SK-N-SH (cell line): ENCODE measurements at places on chromosomes 11 and 22.

GRCh38 chr22:41928593-41929417 lies 2.2 kb upstream of the TNFRSF13C start:
- DNase-seq = no peak

DNA sequence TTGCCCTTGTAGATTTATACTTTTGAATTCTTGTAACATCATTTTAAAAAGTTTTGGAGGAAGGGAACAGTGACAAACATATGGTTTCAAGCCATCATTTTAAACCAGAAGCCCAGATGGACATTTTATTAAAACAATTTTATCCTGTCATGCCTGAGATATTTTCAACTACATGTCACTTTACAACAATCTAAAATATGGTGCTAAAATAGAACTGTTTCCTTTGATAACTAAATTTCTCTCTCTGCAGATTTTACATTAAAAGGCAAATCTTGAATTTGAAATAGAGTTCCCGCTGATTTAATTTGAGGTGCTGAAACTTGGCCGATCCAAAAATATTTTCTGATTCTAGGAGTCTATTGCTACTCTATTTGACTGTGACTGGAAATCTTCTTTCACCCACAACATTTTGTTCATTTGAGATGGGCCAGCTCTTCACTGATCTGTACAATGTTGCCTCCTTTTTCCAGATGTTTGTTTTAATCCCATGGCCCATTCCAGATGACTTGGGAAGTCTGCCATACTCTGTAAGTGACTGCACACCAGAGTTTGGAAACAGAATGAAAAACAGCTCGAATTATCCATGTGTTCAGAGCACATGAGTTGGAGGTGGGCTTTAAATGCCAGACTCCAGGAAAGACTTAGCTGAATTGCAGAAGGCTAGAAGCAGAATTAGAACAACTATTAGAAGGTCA lies 402.5 kb downstream of the TMEM135 start:
- DNase-seq = no peak

DNA sequence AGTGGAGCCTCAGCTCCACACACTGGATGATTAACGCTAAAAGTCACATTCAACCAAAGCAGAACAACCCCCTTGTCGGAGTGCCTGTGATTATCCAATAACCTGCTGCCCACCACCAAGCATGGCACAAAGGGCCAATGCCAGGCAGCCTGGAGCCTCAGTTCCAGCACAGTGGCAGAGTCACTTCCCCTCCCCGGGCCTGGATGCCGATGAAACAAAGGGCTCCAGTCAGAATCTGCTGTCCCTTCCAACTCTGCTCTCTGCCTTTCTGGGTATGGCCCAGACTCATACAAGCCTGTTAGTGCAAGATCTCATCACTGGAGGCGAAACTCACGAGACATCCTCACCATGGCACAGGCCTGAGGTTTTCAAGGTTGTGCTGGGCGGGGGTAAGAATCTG lies 52.1 kb downstream of the CLTCL1 start:
- no peak for DNase-seq

DNA sequence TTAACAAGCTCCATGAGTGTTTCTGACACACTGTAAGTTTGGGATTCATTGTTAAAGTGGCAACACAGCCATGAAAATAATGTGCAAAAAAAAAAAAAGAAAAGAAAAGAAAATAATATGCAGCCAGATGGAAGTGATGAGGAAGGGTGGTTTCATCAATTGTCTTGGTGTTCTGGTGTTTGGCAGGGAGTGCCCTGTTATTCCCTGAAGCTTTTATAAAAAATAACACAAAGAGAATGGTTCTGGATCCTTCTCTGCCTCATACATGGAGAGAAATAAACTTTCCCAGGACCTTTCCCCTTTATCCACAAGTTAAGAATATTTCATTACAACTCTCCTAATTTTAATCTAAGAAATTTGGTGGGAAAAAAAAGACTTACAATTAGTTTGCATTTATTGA lies 16.7 kb downstream of the AMOTL1 start:
- DNase-seq = no peak

DNA sequence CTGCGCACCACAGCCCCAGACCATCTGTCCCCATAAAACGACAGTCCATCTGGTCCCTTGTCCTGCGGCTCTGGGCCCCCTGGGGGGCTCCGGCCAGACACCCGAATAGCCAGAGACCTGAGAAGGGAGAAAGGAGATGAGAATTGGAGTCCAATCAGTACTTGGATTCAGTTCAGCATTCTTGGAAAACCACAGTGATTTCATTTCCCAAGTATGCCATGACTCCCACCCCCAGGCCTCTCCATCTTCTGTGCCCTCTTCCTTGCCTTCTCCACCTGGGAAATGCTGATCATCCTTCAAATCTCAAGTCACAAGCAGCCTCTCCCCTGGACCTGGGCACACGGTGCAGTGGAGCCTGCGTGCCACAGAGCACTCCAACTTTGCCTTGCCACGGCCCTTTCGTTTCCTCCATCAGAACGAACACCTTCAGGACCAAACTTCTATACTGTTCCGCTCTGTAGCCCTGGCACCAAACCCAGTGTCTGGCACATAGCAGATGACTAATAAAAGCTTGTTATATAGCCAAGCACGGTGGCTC lies 10.9 kb upstream of the MFNG start:
- DNase-seq = no peak

- DNase-seq = no peak
Measured at GRCh38 chr11:71532036-71532610, 5.1 kb downstream of the KRTAP5-7 start.

DNA sequence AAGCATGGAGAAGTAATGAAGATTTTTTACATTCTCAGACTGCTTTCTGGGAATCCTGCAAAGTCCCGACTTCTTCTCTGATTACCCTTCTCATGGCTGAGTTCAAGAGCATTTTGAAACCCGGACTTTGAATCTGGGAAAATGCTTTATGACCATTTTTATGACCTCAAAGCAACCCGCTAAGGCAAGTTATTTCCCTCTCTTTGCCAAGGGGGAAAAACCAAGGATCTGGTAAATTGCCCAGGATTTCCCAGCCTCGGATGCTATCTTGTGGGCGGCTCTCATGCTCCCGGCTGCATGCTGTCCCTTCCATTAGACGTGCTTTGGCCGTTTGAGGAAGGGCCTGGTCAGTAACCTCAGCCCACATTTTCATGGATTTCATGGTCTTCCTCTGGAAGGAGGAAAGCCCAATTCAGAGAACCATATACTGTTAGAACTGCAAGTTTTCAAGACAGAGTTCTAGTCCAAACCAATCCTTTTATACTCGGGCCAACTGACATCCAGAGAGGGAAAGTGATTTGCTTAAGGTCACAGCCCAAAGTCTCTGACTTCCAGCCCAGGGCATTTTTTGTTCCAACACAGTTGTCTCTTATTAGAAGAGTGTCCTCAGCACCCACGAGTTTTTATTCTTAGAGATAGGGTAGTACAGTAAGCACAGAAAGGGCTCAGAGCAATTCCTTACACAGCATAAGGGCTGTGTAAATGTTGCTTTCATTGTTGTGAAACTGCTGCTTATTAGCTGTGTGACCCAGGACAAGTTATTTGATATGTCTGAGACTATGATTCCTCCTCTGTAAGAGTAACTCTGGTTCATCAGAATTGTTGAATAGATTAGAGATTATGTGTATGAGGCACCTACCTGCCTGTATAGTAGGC lies 77.4 kb downstream of the NAV2 start:
- no peak for DNase-seq

- DNase-seq = no peak
Measured at GRCh38 chr11:74506823-74507222, 13.3 kb upstream of the LIPT2 start.

DNA sequence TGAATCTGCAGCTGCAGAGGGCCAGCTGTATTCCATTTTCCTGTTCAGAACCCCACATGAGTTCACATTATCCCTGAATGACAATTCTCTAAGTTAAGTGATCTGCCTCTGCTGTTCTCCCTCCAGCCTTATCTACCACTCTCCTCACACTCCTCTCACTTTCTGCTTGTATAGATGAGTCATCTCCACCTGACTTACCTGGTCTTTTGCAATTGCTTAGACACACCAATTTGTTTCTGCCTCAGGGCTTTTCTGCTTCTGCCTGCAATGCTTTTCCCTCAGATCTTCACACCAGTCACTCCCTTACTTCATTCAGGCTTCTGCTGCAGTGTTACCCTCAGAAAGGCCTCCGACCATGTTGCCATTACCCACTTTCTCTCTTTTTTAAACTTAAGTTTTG lies 118.1 kb downstream of the ATM start:
- DNase-seq = no peak

DNA sequence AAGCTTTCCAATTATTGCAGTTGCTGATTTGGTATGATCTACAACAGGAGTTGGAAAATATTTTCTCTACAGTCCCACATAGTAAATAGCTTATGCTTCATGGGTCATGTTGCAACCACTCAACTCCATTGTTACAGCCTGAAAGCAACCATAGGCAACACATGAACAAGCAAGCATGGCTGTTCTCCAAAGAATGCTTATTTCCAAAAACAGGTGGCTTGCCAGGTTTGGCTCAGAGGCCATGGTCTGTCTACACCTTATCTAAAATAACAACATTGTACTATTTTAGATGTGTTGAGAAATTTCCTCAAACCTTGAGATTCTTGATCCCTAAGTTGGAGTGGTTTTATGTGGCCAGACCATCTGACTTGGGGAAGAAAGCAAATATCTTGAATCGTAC lies 153.9 kb upstream of the MPPED2 start:
- no peak for DNase-seq

DNA sequence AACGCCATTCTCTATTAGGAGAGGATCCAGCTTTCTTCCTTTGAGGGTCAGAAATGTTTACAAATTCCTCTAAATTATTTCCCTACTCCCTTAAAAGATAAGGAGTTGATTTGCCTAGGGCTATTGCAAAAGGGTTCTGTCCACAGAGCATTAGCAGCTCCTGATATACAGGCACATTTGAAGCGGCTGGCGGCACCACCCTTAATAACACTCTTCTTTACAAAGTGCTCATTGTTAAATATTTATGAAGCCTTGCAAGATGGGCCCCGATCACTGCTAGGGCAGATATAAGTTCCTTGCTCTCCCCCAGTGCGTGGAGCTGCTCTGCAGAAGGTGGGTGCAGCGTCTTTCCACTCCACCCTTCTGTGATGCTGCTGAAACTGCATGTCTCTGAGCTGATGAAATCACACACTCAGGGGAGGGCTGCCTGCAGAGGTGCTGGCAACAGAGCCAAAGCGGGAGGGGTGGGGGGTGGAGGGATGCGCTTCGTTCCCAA lies 116.7 kb upstream of the NTM start:
- DNase-seq = peak; percentile 42

DNA sequence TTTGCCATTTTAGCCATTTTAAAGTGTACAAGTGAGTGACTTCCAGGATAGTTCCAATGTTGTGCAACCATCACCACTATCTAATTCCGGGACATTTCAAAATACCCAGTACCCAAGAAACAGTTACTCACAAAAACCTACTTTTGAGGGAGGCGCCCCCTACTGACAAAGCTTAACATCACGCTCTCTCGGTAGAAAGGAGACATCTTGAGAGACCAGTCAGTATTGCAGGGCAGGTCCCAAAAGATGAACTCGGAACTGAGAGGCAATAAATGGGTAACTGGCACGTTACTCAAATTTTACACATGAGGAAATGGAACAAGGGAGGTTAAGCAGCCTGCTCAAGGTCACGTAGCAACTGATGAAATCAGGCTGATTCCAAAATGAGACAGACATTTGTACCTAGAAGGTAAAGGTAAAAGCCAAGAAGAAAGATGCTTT lies 50.0 kb upstream of the POU2AF1 start:
- DNase-seq = peak; percentile 42

DNA sequence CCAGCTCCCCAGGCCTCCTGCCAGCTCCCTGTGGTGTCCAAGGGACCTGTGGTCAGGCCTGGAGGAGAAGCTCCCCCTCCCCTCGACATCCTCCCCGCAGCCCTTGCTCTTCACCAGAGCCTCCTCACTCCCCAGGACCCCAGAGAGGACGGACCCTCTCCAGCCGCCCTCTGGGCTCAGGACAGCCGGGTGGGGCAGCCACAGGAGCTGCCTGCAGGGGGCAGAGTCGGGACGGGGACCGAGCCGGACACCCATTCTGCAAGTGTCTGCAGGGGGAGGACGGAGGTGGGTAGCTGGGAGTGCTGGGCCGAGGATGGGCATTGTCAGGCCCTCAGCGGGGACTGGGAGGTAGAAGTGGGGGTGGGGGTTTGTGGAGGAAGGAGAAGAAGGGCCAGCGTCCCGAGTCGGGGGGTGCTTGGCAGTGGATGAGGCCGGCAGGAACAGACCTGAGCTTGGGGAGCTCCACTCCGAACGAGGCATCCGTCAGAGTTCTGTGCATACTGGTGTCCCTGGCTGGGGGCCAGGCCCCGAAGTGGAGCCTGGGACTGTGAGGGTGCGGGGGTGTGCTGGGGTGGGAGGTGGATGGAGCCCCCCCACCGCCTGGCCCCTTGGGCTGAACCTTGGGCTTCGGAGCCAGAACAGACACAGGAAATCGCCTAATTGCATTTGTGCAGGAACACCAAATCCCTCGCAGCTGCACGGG lies 15.2 kb downstream of the PRR33 start:
- DNase-seq = peak; percentile 86

DNA sequence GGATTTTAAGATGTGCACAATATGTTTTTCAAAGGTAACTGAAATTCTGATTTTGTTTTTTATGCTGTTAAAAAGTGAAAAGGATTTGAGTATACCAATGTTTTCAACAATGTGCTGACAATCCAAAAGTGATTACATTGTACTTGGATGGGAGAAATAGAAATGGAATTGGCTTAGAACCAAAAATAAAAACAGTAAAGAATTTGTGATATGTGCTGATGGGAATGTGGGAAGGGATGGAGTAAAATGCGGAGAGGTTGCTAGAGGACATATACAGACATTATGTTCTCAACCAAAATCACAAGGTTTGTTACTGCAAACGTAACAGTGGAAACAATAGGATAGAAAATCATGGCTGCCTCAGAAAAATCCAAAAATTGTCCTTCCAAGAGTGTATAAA lies 279.3 kb upstream of the TENM4 start:
- no peak for DNase-seq

DNA sequence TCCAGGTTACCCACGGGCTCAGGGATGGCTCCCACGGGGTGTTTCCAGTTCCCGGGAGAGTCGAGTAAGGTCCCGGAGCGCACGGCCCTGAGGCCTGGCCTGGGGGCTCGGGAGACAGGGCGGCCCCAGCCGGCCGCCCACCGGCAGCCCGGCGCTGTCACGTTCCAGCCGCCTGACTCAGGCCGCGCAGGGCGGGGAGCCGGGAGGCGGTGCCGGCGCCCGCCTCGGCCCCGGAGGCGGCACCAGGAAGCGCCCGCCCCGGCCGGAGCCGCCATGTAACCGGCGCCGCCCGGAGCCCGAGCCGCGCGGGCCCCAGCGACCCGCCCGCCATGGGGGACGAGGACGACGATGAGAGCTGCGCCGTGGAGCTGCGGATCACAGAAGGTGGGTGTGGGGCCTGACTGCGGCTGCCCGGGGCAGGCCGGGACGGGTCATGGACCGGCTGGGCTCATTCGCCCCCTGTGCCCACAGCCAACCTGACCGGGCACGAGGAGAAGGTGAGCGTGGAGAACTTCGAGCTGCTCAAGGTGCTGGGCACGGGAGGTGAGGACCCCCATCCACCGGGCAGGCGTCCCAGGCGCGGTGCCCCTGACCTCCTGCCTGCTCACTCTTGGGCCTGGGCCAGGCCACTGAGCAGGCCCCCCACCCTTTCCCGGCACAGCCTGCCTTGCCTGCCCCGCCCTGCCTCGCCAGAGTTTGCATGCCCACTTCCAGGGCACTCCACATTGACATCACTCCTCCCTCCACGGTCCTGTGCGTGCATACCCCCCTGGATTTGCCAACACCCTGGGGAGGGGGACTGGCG lies at the start of gene RPS6KA4:
RPS6KA4 (plus strand) TSS at position 256 of the 805 bp plus-strand sequence; CDS start at position 330, 74 bp downstream.
- peak; percentile 95 for DNase-seq

- no peak for DNase-seq
Measured at GRCh38 chr11:86861810-86862209, 61.5 kb downstream of the PRSS23 start.

- DNase-seq = no peak
Measured at GRCh38 chr11:99937330-99937729, 749.8 kb upstream of the ARHGAP42 start.
